CD4-positive, alpha-beta T cell treated with Interleukin-2 at 100 ng/mL for 4 hours (primary cell): ENCODE measurements at places on chromosomes 2 and 18.

DNA sequence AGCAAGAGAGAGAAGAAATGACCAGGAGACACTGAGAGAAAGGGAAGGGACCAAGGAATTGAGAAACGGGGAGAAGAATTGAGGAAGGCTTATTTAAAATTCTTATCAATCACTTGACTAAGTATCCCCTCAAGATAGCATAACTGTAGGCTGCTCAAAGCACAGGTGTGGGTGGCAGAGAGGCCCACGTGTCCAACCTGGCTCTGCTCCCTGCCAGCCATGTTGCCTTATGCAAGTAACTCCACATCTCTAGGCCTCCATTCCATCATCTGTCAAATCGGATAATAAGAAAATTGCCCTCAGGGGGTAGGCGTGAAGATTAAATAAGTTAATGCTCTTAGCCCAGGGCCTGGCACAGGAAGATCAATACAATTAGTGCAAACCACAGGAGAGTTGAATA, 7.4 kb upstream of the NPAS2 start:
- no peak for DNase-seq

DNA sequence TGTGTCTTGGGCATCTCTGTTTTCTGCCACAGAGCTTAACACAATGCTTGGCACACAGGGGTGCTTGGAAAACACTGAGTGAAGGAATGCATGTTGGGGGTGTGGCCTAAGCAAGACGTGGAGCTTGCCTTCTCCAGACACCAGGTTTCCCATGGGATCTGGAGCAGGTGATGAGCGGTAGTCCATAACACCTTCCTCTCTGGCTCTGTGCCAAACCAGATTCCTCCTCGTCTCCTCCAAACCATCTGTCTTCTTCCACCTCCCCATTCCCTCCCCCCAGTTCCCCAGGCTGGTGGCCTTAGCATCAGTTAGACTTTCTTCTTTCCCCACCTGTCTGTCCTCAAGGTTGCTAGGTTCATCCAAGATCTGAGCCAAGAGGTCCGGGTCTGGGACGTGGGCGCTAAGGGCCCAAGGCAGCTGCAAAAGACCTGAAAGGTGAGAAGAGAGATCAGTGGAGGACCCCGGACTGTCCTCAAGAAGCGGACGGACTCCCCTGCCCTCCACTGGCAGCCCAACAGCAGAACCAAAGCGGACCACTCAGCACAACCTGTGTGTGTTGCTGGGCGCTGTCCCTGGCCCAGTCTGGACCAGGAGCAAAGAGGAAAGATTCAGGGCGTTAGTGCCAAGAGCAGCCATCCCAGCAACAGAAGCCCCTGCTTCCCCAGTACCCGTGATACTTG, 1.2 kb upstream of the ITM2C start:
- DNase-seq, result no peak

GRCh38 chr18:22391407-22392345, 26.0 kb downstream of the CTAGE1 start:
- DNase-seq, result peak; percentile 70

GRCh38 chr2:45182667-45183295, 173.5 kb upstream of the SIX2 start:
- no peak for DNase-seq

- DNase-seq, result peak; percentile 40
Measured at GRCh38 chr2:210577263-210578071, 21.1 kb downstream of the CPS1 start.

DNA sequence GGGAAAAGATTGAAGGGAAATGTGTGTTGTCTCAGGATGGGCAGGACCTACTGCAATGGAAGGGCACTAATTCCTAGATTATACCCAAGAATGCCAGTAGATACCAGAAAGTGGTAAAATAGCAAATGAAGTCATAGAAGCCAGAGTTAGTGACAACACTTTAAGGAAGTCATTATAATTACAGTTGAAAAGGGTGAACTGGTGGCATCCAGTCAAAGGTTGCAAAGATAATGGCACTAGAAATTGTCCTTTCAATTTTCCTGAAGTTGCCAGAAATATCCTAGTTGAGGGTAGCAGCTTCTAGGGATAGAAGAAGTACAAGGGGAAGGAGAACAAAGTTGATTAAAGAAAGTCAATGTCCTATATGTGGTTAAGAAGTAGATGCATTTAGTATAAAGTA, 68.8 kb upstream of the GLS start:
- no peak for DNase-seq

GRCh38 chr2:154608438-154608837, 90.1 kb upstream of the KCNJ3 start:
- DNase-seq, result no peak

DNA sequence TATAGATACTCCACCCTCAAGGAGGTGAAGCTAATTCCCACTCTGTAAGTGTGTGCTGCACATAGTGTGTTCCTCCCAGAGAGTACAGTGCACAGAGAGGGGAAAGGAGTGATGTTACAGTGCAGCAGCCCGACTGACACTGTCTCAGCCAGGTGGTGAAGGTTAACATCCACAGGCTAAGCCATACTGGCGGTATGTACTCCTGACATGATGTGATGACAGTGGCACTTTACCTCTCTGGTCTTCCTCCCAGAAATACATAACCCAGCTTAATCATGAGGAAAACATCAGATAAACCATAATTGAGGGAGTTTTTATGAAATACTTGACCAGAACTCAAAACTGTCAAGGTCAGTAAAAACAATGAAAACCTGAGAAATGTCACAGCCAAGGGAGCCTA, 107.1 kb downstream of the RAB3GAP1 start:
- DNase-seq, result no peak

DNA sequence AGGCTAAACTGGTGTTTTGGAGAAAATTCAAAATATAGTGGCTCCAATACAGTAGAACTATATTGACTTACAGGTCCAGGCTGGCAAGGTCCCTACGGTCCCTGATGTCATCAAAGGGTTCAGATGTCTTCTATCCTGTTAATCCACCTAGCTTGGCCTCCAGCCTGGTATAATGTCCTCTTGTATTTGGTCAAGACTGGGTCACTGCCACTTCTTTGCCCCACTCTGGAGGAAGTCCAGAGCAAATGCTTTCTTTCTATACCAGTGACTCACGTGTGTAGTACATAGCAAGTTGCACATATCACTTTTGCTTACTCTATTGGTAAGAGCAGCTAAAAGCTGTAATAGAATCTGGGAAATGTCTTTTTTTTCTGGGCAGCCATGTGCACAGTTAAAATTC, 80.8 kb downstream of the LCLAT1 start:
- no peak for DNase-seq

DNA sequence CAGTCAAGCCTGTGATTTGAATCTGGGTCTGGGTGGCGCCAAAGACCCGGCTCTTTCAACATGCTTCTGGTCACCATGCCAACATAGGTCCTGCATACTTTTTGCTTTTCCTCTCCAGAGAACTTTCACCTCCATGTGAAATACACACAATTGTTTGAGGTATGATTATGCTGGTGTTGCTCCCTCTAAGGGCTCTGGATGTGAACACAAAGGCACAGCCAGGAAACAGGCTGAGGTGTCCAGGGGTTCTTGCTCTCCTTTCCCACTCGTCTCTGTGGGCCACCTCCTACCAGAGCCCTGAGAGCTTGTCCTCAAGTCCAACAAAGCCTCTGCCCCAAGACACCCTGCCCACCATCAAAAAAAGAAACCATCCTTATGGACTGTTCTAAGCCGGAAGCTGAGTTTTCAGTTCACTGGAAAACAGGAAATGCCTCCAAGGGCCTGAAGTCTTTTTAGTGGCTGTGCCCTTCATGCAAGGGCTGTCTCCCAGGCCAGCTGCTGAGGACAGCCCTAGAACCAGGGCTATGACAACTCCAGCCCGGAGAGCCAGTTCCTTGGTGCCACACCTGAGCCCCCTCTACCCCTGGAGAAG, 100.2 kb upstream of the EPAS1 start:
- DNase-seq, result no peak
